ENCODE measurements at places on chromosomes 3 and 15.

DNA sequence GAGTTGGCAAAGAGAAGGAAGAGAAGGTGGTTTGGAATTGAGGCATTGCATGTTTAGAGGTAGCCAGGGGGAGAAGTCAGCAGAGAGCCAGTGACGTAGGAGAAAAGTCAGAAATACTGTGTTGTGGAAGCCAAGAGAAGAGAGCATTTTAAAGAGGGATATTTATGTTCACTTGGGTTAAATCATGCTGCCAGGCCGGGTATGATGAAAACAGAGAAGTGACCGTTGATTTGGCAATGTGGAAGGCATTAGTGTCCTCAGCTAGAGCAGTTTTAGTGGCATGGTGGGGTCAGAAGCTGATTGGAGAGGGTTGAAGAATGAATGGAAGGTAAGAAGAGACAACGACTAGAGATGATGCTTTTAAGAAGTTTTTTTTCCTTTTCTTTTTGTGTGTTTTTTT lies 24.5 kb downstream of the RASA2 start:
- no peak for DNase-seq

DNA sequence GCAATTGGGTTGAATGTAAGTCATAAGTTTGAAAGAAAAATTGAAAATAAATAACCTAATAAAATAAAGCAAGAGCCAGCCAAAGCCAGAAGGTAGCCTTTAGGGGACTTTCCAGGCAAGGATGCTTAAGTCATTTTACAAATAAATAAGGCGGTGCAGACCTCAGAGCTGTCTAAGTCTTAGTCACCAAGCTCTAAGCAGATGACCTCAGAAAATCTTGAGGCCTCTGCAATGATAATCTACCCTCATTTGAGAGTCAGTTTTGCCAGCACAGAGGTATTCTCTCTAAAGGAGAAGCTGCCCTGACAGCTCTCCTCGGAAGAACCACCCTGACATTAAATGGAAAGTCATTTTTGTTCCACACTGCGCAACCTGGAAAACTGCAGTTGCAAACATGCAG lies 113.9 kb downstream of the OXNAD1 start:
- peak; percentile 30 for DNase-seq

DNA sequence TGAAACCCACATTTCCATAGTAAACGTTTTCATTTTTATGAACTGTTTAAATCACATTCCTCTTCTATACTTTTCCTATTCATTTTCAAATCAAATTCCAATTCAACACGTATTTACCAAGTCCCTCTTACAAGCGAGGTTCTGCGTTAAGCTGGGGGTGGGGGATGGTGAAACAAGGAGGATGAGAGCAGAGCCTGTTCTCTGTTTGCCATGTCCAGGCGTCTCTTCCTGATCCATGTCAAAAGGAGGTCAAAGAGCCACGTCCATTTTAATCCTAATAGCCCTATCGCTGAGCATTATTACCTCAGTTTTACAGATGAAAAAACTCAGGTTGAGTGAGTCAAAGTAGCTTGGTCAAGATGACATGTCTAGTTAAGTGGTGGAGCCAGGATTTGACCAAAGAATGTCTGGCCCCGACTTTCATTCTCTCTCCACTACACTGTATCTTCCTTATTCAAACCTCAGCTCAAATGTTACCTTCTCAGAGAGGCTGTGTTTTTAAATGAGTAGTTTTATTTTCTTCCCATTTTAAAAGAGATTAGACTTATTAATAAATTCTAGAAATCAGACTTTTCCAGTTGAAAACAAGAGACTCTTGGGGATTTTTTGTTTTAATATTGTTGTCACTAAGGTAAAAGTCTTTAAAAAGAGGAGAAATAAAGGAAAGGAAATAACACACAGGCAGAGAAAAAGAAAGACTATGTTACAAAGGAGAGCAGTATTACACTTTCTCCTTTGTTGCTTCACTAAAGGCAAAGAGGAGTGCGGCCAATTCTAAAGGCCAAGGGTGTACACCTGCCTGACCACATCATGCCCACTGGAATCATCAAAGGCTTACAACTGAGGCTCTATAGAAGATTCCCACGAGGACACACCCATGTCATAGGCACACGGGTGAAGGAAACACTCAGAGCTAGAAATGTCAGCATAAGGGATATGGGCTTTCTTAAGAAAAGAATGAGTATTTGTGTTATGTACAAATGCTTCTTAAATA lies 42.4 kb downstream of the MYO5A start:
- no peak for DNase-seq

DNA sequence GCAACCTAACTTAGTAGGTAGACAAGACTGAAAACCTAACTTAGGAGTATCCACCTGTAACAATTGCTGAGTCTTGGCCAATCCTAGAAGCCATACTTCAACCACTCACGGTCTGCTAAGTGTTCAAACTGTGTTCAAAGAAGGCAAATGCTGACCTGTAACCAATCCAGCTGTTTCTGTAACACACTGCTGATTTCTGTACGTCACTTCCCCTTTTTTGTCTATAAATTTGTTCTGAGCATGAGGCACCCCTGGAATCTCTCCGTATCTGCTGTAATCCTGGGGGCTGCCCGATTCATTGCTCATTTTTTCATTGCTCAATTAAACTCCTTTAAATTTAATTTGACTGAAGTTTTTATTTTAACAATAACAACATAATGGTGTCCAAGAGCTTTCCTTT lies 451.4 kb upstream of the ATP10A start:
- DNase-seq: no peak

- no peak for DNase-seq
Observed at GRCh38 chr3:44910693-44911092, 36.3 kb downstream of the TGM4 start.

GRCh38 chr3:101940521-101941317 lies 91.4 kb downstream of the NFKBIZ start:
- DNase-seq: peak; percentile 77

DNA sequence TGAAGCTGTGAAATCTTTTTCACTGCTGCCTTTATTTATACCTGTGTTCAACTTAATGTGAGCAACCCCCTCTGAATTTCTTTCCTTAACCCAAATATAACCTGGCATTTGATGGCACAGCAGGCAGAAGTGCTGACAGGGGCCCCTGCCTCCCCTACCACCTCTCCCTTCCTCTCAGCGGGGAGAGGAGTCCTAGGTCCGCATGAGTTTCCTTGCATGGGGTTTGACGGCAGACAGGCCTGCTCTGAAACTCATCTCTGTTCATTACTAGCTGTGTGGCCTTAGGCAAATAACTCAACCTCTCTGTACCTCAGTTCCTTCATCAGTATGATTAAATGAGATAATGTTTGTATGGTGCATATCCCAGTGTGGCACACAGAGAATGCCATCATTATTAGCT lies 79.7 kb downstream of the SEC22A start:
- DNase-seq: no peak

DNA sequence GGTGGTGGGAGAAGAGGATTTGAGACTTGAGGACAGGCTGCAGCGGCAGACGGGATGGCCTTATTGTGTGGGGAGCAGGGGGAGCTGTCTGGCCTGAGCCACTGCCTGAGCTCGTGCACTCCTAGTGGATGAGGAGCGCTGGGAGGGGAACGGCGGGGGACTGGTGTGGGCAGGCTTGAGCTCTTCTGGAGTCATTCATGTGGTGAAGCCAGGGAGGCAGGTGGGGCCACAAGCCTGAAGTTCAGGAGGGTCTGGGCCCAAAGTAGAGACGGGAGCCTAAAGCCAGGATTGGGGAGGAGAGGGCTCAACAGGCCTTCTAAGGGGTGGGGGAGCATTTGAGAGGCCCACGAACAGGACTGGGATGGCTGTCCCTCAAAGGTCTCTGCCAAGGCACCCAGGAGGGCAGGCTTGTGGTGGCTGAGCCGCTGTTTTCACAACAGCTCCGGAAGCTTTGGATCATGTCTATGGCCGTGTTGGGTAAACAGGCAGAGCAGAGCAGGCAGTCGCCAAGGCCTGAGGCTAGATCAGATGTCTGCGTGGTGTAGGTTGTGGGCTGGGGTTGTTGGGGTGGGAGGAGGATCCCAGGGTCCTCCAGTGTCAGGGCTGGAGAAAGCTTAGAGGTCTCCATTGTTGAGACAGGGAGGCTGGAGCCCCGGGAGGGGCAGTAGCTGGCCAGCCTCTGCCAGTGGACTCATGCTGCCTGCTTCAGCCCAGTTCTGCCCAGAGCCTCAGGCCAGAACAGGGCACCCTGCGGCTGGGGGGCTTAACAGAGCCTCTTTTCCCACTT lies 8.2 kb downstream of the PRKCD start:
- no peak for DNase-seq

- DNase-seq: peak; percentile 49
Observed at GRCh38 chr15:42832576-42832975, 88.0 kb downstream of the TTBK2 start.

GRCh38 chr3:13461169-13462124 lies 18.7 kb upstream of the HDAC11 start:
- no peak for DNase-seq
